Gastrocnemius medialis (tissue), 4 donors: ENCODE measurements at places on chromosomes 16 and 17. TPM values are rescaled to one million over a fixed set of nuclear protein-coding genes. Genes with fewer than 3 reads are reported as not detected.
A peak's percentile ranks its signal among the peaks of the same experiment; 100 is the strongest.

GRCh38 chr16:80191928-80192327, 348.9 kb upstream of the DYNLRB2 start:
- no peak for DNase-seq

DNA sequence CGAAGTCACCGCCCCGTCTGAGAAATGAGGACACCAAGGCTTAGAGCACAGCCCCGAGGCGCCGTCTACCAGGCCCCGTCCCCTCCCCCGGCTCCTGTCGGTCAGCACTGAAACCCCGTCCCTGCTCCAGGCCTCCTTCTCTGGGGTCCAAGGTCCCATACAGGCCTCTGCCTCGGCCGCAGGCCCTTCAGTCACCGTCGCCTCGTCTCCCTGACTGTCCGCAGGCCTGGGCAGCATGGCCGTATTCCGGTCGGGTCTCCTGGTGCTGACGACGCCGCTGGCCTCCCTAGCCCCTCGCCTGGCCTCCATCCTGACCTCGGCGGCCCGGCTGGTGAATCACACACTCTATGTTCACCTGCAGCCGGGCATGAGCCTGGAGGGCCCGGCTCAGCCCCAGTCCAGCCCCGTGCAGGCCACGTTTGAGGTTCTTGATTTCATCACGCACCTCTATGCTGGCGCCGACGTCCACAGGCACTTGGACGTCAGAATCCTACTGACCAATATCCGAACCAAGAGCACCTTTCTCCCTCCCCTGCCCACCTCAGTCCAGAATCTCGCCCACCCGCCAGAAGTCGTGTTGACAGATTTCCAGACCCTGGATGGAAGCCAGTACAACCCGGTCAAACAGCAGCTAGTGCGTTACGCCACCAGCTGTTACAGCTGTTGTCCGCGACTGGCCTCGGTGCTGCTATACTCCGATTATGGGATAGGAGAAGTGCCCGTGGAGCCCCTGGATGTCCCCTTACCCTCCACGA, 617 bp downstream of the COASY start:
- DNase-seq: no peak

GRCh38 chr17:28839221-28839620, 3.4 kb downstream of the FAM222B start:
- DNase-seq: no peak

DNA sequence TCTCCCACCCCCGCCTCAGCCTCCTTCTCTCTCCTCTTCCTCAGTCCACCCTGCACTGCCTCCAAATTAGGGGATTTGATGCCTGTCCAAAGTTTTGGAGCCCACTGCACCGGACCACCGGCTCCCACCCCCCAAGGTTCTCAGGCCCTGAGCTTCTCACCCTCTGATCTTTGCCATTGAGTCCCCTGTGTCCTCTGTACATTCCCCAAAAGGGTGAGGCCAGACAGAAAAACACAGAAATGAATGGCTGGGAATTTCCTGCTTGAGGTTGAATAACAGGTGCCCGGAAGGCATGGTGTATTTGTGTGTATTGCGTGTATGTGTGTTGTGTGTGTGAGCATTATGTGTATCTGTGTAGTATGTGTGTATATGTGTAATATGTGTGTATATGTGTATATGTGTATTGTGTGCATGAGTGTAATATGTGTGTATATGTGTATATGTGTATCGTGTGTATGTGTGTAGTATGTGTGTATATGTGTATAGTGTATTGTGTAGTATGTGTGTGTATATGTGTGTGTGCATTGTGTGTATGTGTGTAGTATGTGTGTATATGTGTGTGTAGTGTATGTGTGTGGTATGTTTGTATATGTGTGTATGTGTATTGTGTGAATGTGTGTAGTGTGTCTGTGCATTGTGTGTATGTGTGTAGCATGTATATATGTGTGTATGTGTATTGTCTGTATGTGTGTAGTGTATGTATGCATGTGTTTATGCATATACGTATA, 16.0 kb upstream of the CCL17 start:
- DNase-seq: no peak

DNA sequence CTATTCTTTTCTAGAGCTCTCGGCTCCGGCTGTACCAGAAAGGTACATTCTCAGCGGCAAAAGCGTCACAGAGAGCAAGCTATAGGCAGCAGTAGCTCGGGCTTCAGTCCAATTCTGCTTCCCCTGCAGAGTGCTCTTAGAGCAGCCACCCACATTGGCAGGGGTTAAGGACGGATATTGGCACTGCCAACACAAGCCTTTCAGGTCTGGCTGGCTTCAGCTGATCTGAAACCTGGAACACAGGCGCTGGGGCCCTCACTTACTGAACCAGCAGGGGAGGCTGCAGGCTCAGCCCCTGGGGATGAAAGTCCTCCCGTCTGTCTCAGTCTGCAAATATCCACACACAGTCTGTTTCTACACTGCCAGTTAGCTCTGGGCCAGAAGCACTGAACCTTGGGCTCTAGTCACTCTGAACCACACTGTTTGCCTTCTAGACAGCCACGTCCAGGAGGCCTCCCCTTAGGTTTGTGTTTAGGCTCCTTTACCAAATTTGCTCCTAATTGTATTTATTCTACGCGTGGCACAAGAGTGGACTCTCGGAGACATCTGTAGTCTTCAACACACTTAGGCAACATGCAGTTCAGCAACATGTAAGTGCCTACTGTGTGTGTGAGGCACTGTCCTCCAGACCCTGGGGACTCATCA, 40.1 kb downstream of the HIC1 start:
- no peak for DNase-seq

DNA sequence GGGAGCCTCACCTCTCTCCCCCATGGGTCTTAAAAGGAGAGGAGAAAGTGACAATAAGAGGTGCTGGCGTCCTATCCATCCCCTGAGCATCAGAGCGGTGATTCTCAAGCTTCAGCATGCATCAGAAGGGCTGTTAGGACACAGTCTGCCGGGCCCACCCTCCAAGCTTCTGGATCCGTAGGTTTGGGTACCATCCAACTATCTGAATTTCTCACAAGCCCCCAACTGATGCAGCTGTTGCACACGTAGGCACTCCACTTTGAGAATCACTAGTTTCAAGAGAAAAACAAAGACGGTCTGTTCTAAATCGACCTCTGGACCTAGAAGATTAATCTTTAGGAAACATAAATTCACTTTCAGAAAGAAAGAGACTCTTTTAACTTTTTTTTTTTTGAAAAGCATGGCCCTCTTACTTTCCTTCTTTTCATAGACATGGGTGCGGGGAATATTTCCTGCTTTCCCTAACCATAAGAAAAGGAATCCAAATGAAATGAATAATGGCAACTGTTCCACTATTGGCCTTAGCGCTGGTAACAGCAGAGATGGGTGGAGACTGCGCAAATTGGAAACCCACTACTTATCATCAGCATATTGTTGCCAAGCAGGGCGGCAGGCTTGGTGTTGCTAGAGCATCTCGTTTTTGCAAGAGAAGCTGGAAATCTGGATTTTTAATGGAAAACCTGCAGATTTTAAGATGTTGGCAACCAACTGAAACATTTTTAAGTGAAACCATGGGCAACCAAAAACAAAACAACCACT, 144.4 kb downstream of the GAS7 start:
- no peak for DNase-seq

DNA sequence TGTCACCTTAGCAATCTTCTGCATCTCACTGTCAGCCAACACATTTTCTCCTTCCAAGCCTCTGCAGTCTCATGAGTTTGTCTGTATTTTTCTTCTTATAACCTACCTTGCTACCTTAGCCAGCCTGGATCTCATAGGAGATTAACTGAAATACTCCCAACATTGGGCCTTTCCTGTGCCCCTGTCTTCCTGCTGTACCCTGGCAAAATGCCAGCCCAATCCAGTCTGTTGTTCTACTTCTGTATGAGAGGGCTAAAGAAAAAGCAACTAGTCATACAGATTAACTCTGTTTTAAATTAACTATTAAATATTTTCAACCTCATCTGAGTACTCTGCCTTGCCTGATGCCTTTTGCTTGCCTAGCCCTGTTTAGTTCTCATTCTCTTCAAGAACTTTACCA, 18.4 kb downstream of the GOSR1 start:
- DNase-seq: no peak

Gene NEURL4
- 23.2 TPM for total RNA-seq

Gene ABCC6
- total RNA-seq: 1.1 TPM

GRCh38 chr16:81616321-81617020, 162.6 kb upstream of the PLCG2 start:
- DNase-seq: peak; percentile 25

Gene CEMP1
- not detected for total RNA-seq

DNA sequence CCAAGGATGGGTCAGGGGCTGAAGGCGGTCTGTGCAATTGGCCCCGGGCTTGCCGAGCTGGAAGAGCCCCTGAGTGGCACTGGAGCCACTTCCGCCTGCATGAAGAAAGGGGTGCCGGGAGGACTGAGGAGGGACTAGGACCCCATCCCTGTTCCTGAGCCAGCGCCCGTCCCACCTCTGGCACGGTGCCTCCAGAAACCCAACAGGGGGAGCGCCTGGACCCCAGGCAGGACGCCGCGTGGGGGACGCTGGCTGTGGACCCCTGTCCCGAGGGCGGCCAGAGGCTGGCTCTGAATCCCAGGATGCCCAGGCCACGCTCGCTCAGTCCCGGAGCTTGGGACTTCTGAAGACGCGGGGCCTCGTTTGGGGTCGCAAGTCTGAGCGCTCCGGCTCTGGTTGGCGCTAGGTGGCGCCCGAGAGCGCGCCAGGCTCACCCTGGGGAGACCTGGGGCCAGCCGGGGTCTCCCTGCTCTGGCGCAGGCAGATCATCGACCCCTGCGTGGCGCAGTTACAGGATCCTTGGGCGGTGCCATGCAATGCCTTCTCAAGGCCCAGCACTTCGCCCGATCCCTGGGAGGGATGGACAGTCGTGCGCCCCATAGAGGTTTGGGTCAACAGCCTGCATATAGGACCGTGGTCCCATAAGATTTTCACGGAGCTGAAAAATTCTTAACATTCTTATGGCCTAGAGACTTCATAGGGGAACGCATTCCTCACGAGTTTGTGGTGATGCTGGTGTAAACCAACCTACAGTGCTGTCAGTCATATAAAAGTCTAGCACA, 58.5 kb upstream of the CREBBP start:
- no peak for DNase-seq

Gene TBC1D3E
- total RNA-seq: not detected

- DNase-seq: no peak
Observed at GRCh38 chr16:8648877-8649276, 25.5 kb upstream of the ABAT start.

GRCh38 chr16:4373909-4374742, 2.5 kb downstream of the VASN start:
- peak; percentile 57 for DNase-seq

DNA sequence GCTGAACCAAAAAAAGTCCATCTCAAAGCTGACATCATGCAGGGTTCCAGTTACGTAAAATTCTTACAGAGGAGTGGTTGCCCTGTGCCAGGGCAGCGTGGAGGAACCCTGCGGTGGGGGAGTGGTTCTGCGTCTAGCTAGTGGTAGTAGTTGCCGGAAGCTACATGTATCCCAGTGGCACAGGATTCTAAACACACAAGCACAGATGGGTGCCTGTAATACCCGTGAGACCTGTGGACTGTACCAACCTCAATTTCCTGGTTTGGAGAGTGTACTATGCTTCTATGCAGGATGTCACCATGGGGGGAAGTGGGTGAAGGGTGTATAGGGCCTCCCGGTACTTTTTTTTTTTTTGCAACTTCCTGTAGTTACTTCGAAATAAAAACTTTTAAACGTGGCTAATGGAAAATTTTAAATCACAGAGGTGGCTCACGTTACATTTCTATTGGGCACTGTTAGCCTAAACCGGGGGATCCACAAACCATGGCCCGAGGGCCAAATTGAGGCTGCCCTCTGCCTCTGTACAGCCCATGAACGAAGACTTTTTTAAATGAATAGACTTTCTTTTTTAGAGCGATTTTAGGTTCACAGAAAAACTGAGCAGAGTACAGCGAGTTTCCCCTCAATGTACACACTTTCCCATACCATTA, 38.5 kb downstream of the TBC1D16 start:
- DNase-seq: no peak

- no peak for DNase-seq
Observed at GRCh38 chr17:17778308-17779014, 58.3 kb downstream of the SREBF1 start.

GRCh38 chr17:79728908-79729471, 1.8 kb upstream of the ENPP7 start:
- no peak for DNase-seq

GRCh38 chr17:10336393-10336792, 36.4 kb downstream of the MYH13 start:
- DNase-seq: no peak

- no peak for DNase-seq
Observed at GRCh38 chr17:6348891-6349290, 86.0 kb downstream of the AIPL1 start.

- no peak for DNase-seq
Observed at GRCh38 chr17:70499067-70499786, 329.9 kb downstream of the KCNJ2 start.

Gene FDXR
- total RNA-seq: 3.3 TPM

DNA sequence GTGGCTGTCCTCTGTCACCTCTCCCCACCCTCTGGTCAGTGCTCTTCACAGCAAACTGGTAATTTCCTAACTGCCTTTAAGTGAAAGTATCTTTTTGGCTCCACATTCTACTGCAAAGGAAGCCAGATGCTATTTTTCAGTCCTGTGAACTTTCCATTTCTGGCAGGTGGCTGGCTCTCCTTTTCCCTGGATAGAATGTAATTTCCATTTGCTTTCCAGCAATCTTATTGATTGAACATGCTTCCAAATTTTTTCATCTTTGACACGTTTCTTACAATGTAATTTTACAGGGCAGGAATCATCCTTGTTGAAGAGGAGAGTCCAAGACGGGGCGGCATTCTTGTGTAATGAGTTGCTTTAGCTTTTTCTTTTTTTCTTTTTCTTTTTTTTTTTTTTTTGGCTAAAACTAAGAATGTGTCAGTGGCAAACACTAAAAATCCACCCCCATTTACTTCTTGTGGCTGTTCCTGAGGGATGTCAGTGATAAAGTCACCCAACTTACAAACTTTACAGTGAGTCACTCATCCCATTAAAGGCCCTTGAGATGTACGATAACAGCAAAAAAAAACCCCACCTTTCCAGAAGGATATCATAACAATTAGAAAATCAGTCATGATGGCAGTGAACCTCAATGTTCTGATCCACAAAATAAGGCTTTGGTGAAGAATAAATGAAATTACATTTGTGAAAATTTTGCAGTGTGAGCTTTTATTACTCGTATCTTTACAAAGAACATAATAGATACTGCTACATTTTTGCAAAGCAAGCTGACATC, 29.4 kb upstream of the PRKCA start:
- DNase-seq: no peak

- no peak for DNase-seq
Observed at GRCh38 chr17:27905447-27906225, 12.5 kb upstream of the LYRM9 start.

- peak; percentile 39 for DNase-seq
Observed at GRCh38 chr16:1158456-1159324, 5.8 kb downstream of the CACNA1H start.
